Peyer's patch (tissue), 4 donors: ENCODE measurements at places on chromosomes 5 and 9. TPM values are rescaled to one million over a fixed set of nuclear protein-coding genes. Genes with fewer than 3 reads are reported as not detected.

PKD2L2 gene
- not detected for total RNA-seq

RASGRF2 gene
- 6.7 TPM for total RNA-seq

CREBRF gene
- total RNA-seq: 75.9 TPM

RMRP gene
- total RNA-seq: 1,673 TPM

NCS1 gene
- 5.3 TPM for total RNA-seq

GFI1B gene
- not detected for total RNA-seq

COL5A1 gene
- 4.9 TPM for total RNA-seq

CBY3 gene
- not detected for total RNA-seq

RAB14 gene
- total RNA-seq: 34.6 TPM
